Activated T-cell treated with anti-CD3 and anti-CD28 coated beads, Interleukin-2, amount 50 U/mL, for 72 hours (primary cell): ENCODE measurements at places on chromosomes 11 and 22. TPM values are rescaled to one million over a fixed set of nuclear protein-coding genes. Genes with fewer than 3 reads are reported as not detected.

The GAL3ST1 gene
- 1.7 TPM for total RNA-seq

The YAP1 gene
- total RNA-seq: 0.63 TPM

The SWAP70 gene
- 12.4 TPM for total RNA-seq

The ESAM gene
- total RNA-seq: 0.88 TPM

The HMOX1 gene
- 0.76 TPM for total RNA-seq

The CLDN5 gene
- total RNA-seq: 0.36 TPM

The VSIG2 gene
- 0.48 TPM for total RNA-seq

The MMP8 gene
- total RNA-seq: not detected

The PNPLA3 gene
- total RNA-seq: 0.60 TPM

The INS gene
- total RNA-seq: not detected

The C22orf31 gene
- total RNA-seq: not detected

The SERPIND1 gene
- not detected for total RNA-seq

The SCGB1A1 gene
- total RNA-seq: not detected

The DEFB131B gene
- not detected for total RNA-seq

The TENM4 gene
- total RNA-seq: 0.21 TPM

The CRYAB gene
- not detected for total RNA-seq

The SLC37A4 gene
- 35.8 TPM for total RNA-seq

The USP2 gene
- 0.91 TPM for total RNA-seq

The UPK3A gene
- not detected for total RNA-seq

The TREH gene
- not detected for total RNA-seq

The FAM111B gene
- 7.4 TPM for total RNA-seq

The CD6 gene
- total RNA-seq: 298 TPM

The EML3 gene
- 148 TPM for total RNA-seq

The CCND1 gene
- total RNA-seq: 1.8 TPM

The BDNF gene
- not detected for total RNA-seq

The KCNJ4 gene
- not detected for total RNA-seq

The GRIA4 gene
- total RNA-seq: not detected

The GSTP1 gene
- total RNA-seq: 215 TPM

The COX8A gene
- total RNA-seq: 310 TPM

The CPT1A gene
- 26.2 TPM for total RNA-seq

The C11orf42 gene
- not detected for total RNA-seq

The ASPHD2 gene
- 14.6 TPM for total RNA-seq

The DBX1 gene
- not detected for total RNA-seq

The MEI1 gene
- total RNA-seq: 72.3 TPM

The OR6A2 gene
- not detected for total RNA-seq

The CRYBB2 gene
- 0.51 TPM for total RNA-seq

The ARHGAP42 gene
- total RNA-seq: not detected
